ENCODE measurements at places on chromosomes 2 and 18. TPM values are rescaled to one million over a fixed set of nuclear protein-coding genes. Genes with fewer than 3 reads are reported as not detected.

Gene LCT
- total RNA-seq = 0.06 TPM

Gene IL1R1
- total RNA-seq = 0.46 TPM

GRCh38 chr2:234950730-234951663 is 820 bp upstream of the SH3BP4 start:
- DNase-seq = no peak
- H3K36me3 ChIP-seq = no peaks in the 10 kb centered on the region
- H3K27ac ChIP-seq = no peak overlapping the region
- peaks cover 17% of the 10 kb centered on the region for H3K4me1 ChIP-seq
- peaks cover 2% of the 10 kb centered on the region for H3K27me3 ChIP-seq

Gene LINC00305
- not detected for total RNA-seq

GRCh38 chr2:215808996-215809395 is 204.4 kb downstream of the MREG start:
- H3K4me1 ChIP-seq = no peaks in the 10 kb centered on the region
- no peaks in the 10 kb centered on the region for H3K27me3 ChIP-seq
- no peak overlapping the region for H3K27ac ChIP-seq
- no peak overlapping the region for H3K4me3 ChIP-seq

Measured in H1 (cell line).